ENCODE measurements at places on chromosomes 6 and 20.

GRCh38 chr6:160750276-160750689 is 48.2 kb downstream of the PLG start:
- no peak for DNase-seq

GRCh38 chr20:42067174-42067573 is 449.0 kb upstream of the CHD6 start:
- DNase-seq: no peak

DNA sequence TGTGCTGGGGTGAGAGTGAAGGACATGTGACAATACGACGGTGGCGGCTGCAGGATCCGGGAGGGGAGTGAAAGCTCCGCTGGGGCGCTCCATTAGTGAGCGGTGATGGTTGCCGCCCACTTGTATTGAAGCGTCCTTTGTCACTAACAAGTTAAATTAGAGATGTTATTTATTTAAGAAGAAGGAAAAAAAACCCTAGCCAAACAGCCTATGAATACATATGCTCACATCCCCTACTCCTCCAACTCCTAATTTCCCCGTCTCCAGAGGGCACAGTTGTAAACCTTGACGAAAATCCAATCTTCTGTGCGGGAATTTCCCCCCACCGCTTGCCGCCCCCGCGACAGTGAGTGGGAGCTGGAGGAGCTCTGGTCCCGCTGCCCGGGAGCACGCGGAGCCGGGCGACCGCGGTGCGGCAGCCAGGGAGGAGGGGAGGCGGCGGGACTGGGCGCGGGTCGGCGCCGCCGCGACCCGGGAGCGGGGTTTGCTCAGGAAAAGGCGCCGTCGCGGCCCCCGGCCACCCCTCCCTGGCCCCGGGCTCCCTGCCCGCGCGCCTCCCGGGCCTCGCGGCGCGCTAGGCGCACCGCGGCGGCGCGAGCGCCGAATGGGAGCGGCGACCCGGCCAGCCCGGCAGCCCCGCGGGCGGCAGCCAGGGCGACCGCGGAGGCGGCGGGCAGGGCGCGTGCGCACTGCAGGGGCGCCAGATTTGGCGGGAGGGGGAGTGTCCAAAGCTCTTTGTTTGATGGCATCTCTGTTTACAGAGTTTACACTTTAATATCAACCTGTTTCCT is at the start of gene MYB:
Gene MYB, plus strand, starts transcription at position 767 of the 791 bp plus-strand sequence. CDS start 206 bp downstream, outside the sequence.
- DNase-seq: peak; percentile 26

DNA sequence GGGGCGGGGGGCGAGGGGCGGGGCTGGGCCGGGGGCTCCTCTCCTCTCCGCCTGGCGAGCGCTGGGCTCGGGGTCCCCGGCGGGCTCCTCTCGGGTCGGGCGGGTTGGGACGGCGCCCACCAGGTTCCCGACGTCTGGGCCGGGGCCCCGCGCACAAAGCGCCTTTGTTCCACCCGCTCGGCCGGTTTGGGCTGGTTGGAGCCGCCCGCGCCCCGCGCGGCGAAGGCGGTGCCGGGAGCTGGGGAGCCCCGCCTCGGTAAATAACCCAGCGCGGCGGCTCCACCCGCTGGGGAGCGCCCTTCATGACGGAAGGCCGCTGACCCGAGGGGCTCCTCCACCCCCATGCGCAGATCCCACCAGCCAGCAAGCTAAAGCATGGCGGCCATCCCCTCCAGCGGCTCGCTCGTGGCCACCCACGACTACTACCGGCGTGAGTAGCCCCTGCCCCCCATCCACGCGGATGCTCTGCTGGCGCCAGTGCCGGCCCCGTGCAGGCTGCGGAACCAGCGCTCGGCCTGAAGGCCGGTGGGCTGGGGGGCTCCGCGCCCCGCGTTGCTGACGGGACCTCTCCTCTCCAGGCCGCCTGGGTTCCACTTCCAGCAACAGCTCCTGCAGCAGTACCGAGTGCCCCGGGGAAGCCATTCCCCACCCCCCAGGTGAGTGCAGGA is 503 bp downstream of the PPDPF start:
- DNase-seq: peak; percentile 48

DNA sequence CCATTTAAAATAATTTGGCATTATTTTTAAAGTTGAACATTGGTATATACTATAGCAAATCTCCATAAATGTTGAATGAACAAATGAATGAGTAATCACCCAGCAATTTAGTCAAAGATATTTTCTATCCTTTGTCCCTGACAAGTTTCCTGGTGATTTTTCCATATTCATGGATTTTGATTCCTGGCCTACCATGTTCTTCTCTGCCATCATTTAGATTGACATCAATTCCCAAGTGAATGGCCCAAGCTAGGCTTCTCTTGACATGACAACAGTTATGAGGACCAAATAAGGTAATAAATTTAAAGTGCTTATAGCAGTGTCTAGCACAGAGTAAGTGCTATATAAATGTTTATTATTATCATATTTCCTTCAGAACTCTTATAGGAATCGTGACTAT is 120.1 kb upstream of the ADGRF1 start:
- no peak for DNase-seq

- no peak for DNase-seq
Measured at GRCh38 chr6:67768972-67769371, 866.1 kb upstream of the ADGRB3 start.

DNA sequence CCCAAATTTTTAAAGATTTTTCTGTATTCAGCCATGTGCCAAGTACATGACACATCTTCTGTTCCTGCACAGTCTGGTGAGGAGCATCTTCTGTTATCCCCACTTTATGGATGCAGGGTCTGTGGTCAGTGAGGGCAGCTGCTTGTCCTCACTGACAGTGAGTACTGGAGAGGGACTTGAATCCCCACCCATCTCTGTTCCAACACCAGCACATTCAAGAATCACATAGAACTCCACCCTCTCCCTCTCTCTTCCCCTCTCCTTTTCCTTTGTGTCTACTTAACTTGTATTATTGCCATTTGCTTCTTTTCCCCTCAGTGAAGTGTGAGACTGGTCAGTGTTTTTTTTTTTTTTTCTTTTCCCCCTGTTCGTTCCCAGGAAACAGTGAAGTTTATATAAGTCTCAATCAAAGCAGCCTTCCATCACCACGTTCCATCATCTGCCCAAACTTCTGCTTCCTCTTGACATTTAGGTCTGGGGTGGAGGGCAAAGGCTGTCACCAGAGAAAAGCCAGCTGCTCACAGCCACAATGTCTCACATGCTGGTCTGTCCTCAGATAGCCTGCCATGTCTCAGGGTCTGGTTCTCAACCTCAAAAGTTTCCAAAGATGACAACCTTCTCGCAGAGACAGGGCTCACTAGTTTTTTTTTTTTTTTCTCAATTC is 110.0 kb upstream of the SSTR4 start:
- DNase-seq: no peak

DNA sequence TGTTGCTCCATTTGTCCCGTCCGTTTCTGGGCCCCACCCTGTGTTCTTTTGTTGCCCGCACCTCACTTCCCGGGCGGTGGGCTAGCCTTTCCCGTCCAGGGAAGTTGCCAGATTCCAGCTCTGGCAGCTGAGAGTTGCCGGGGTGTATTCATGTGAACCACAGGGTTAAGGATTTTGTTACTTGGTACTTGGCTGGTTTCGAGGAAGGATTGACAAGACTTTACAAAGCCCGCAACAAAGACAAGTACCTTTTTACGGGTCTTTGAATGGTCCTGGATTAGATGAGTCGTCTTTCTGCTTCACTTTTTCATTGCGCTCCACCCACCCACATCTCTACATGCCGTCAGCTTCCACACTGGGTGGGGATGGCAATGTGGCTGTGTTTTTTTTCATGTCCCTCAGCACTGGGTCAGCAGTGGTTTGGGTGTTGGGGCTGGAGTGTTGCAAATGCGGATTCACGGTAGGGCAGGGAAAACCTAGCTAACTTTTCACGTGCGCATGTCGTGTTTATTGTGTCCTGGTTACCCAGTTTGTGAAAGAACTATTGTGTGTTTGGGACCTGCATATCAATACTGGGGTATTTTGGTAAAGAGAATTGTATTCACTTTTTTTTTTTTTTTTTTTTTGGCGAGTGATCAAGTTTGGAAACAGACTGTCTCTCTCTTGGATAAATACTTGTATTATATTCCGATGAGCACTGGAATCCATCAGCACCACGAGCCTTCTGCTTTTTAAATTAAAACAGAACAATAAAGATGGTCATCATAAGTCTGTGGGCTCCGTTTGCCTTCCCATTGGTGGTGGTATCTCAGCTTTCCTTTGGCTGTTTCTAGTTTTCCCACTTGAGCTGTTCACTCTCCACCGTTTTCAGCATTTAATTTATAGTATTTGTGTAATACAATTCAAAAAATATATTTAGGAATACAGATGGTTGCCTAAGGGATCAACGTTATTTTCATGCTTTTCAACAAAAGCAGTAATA is 1.2 kb downstream of the DUSP22 start:
- no peak for DNase-seq

DNA sequence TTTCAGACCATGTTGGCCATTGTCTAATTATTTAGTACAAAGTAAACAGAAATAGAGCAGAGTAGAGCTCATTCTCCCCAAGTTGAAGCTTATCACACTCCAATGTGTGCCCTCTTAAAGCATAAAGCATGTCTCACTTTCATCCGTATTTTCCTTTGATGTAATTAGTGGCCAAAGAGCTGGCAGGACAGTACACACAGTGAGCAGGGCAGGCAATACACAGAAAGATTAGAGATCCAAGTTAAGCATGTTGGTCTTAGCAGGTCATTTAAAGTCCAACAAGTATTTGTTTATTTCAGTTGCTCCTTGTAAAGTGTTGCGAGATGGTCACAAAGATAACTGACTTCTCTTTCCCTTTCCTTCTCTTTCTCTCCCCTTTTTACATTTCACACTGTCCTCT is 47.2 kb downstream of the RFX6 start:
- DNase-seq: no peak

- no peak for DNase-seq
Measured at GRCh38 chr20:50916257-50916656, 15.0 kb downstream of the ADNP start.

DNA sequence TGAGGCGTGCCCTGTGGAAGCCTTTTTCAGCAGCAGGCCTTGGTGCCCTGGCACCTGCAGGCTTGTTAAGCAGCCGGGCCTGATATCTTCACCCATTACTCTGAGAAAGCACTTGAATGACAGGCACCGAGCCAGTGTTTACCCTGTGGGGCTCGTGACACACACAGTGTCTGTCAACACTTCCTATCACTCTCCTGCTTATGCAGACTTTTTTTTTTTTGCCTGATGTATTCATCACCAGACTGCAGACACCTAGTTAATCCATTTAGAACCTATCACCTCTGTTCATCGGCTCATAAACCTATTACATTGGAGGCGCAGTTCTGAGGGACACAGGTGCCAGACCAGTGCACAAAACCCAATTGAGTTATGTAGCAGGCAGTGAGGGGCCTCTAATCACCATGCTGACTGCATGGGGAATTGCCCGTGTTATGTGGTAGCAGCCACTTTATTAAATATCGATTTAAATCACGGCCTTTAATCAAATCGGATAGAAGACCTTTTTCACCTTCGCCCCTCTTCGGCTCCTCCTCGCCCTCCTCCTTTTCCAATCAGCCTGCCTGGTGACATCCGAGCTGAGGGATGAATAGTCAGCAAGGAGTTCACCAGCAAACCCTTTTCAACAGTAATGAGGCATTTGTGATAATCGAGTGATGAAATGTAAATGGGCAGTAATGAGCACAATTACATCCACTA is 962.9 kb upstream of the SLC35B3 start:
- DNase-seq: no peak

Data from forelimb muscle (tissue), 1 donor.